Omental fat pad (tissue), 4 donors: ENCODE measurements at places on chromosomes 3 and 15.

- DNase-seq, result no peak
Measured at GRCh38 chr15:40296561-40297230, 11.0 kb downstream of the PLCB2 start.

- no peak for DNase-seq
Measured at GRCh38 chr15:58447271-58448010, 15.7 kb downstream of the LIPC start.

DNA sequence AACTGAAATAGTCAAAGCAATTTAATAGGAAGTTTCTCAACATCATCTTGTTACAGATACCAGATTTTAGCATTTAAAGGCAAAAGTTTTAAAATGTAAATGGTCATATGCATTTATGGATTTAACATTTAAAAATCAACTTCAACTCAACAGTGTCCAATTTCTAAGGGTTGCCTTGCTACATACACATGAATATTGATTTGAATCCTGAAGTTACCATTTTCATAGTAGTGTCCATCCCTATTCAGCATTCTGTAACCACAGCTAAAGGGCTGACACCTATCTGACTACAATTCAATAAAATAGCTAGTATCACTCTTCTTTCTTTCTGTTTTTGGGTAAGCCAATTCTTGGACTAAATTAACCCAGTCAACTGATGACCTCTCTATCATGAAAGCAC lies 164.0 kb upstream of the CFAP20DC start:
- DNase-seq, result no peak

GRCh38 chr15:41930221-41930866 lies 36.5 kb upstream of the SPTBN5 start:
- DNase-seq, result no peak

DNA sequence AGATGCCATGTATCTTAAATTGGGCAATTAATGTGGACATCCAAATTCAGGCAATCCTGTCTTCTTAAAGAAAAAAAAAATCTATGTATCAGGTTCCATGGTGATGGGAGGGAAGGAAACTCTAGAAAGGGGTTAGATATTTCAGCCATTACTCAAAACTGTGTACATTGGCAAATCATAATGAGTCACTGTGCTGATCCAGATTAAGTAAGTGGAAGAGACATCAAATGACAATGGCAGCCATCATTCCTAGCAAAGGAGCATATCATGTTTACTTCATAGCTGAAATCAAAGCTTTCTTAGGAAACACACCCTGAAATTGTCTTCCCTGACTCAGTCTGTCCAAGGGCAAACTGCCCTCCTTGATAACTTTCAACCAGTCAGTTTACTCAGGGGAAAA lies 713.3 kb upstream of the GBE1 start:
- DNase-seq, result no peak

GRCh38 chr3:59850417-59850816 lies 800.6 kb upstream of the CFAP20DC start:
- no peak for DNase-seq
